ENCODE measurements at places on chromosomes 6 and 20.

DNA sequence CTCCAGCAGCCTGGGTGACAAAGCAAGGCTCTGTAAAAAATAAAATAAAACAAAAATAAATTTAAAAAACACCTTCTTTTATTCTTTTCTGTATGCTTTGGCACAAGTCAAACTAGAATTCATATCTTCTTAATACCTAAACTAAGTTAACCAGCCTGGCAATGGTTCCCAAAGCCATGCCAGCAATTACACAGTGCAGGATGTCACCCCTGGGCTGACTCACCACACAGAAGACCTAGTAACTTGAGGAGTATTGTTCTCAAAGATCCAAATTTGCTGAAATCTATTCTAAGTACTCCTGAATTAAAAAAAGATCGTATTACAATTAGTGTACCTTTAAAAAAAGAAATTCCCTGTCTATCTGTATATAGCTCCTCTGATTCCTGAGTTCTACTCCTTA lies 162.7 kb upstream of the SGK1 start:
- no peak for DNase-seq

DNA sequence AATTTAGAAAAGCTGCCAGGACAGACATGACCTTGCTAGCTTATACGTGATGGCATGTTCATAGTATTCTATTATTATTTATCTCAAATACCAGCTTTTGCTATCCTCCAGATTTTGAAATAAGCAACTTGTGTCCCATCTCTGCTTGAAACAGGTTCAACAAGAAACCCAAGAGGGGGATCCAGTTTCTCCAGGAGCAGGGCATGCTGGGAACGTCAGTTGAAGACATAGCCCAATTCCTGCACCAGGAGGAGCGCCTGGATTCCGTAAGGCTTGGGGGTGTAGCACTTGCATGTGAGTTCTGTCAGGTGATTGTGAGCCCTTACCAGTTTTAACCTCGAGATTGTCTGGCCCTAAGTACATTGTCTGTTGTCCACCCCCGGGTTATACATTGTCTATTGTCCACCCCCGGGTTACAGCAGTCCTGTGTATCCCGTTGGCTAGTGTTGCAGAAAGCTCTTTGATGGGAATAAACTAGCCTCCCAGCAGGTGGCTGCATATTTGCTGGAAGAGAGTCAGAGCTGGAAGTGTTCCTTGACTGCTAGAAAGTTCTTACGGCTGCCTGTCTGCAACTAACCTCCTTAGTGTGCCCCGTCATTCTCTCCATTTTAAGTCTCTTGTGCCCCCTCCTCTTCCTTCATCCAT lies 61.4 kb upstream of the CSE1L start:
- DNase-seq, result no peak

DNA sequence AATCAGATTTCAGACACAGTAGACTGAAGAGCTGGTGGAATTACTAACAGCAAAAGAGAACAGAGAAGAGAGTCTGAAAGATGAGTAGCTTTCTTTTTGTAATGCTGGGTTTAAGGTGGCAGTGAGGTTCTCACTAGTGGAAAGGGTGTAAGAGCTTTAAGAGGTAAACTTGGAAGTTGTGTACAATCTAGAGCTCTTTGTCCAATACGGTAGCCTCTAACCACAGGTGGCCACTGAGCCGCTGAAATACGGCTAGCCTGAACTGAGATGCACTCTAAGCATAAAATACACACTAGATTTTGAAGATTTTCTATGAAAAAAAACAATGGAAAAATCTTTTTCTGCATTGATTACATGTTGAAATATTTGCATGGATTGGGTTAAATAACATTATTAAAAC lies 4.0 kb downstream of the ELOVL2 start:
- no peak for DNase-seq

DNA sequence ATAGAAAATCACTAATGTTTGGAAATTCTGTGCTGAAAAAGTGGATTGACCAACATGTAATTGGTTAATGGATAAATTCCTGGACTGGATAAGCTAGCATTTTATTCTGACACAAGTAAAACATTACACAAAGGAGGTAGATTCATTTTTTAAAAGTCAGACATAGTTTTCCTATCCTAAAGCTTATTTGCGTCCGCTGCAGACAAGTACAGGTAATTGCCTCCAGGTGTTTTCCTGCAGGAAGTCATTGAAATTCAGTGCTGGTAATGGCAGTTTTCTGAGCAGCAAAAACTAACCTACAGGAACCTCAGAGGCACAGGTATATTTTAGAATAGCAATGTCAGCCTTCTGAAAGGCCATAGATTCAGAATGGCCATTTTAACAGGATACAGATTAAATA lies 20.0 kb upstream of the HIVEP1 start:
- DNase-seq, result no peak

GRCh38 chr6:13908955-13909381 lies 15.8 kb upstream of the RNF182 start:
- peak; percentile 79 for DNase-seq

DNA sequence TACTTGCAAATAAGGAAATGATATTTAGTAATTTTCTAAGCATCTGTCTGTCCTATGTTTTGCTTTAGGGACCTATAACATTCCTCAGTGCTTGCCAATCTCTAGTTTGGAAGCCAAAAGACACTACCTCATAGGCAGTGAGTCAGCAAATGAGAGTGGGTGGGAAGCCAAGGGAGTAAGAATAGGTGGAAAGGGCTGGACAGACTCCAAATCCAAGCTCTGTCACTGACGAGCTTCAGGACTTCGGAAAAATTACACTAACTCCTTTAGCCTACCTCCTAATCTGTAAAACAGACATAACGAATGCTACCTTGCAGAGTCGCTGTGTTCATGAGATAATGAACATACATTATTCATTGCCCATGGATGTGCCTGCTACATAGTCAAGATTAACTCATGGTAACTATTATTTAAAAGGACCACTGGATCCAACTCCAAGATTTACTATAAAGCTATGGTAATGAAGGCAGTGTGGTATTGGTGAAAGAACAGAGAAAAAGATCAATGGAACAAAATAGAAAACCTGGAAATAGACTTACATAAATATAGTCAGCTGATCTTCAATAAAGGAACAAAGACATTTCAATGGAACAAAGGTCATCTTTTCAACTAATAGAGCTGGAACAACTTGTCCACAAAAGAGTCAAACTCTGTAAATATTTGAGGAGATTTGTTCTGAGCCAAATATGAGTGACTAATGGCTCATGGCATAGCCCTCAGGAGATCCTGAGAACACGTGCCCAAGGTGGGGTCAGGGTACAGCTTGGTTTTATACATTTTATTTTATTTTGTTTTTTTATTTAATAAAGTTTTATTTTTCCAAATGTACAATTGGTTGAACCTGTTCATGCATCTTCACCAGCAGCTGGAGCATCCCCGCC lies 64.1 kb downstream of the FAM50B start:
- DNase-seq, result no peak

GRCh38 chr20:64223526-64224067 lies 32.0 kb upstream of the PCMTD2 start:
- DNase-seq, result no peak

- no peak for DNase-seq
Observed at GRCh38 chr6:81977486-81977885, 225.0 kb upstream of the TENT5A start.

DNA sequence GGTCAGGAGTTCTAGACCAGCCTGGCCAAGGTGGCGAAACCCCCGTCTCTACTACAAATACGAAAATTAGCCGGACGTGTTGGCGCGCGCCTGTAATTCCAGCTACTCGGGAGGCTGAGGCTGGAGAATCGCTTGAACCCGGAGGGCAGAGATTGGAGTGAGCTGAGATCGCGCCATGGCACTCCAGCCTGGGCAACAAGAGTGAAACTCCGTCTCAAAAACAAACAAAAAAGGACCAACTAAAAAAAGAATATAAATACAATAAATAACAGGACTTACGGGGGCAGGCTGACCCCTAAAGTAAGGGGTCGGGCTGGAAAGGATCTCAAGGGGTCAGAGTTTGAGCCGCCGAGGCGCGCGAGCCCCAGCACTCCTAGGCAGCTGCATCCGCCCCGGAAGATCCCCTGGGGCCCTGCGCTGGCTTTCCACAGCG lies 509 bp upstream of the TPD52L2 start:
- DNase-seq, result no peak

DNA sequence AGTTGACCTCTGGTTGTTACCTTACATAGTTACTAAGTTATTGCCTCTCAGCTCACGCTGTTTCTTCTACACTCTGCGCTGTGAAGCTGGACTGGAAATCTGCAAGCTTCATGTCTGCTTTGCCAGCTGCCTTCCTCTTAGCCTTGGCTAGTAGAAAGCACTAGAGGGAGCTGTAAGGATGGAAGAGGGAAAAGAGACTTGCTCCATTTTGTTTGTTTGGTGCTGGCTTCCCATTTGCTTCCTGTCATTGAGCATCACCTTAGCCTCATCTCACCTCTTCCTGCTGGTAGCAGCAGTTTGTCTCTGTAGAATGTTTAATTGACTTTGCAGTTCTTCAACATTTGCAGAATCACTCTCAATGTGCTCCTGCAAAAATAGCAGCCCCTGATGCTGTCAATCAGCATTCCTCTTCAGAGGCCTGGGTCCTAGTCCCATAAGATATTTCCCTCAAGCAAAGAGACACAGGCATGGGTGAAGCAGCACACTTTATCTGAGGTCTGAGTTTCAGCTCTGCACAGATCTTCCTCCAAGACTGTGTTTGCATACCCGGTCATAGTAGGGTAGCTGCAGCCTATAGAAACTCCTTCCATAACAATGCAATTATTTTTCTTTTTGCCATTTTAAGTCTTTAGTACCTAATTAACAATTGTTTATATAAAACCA lies 302.2 kb upstream of the EPHA7 start:
- no peak for DNase-seq

DNA sequence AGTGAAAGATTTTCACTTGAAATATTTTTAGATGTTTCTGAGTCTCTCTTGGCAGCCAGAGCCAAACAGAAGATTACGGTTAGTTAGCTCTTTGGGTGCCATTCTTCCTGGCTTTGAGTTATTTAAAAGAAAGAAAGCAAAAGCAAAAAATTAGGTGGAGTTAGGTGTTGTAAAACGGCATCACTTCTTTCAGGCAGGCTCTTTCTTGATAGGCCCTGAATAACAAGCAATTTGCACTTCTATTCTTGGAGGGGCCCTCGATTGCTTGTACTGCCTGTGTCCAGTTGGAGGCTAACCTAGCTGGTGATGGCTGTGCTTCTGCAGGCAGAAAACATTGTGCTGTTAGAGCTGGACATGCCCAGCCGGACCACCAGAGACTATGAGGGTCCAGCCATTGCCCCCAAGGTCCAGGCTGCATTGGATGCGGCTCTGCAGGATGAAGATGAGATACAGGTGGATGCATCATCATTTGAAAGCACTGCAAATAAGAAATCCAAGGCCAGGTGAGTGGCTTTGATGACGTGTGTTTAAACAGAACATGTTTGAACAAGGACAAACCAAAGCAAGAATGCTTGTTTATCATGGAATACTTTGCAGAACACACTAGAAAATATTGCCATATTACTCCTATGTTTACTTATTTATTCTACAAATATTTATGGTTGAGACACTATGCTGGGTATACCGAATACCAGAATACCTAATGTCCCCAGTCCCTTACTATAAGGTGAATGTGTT lies 28.1 kb upstream of the ASXL1 start:
- no peak for DNase-seq

DNA sequence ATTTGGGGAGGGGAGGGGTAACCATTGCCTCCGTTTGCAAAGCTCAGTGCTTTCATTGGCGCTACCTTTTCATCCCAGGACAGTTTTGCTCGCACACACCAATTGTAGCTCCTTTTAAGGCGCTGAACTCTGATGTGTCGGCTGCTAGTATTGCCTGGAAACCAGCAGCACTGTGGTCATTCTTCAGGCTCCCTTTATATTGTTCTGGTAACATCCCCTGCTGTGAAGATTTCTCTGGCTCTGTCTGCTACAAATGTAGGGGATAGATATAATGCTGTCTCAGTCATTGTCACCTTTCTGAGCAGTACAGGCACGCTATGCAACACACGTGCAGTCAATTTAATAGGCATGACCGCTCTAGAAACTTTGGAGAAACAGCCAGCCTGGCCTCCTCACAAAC lies 172.9 kb upstream of the SASH1 start:
- no peak for DNase-seq

- no peak for DNase-seq
Observed at GRCh38 chr20:39019805-39020325, 57.7 kb downstream of the DHX35 start.

- DNase-seq, result no peak
Observed at GRCh38 chr6:110295451-110296165, 62.5 kb downstream of the METTL24 start.

DNA sequence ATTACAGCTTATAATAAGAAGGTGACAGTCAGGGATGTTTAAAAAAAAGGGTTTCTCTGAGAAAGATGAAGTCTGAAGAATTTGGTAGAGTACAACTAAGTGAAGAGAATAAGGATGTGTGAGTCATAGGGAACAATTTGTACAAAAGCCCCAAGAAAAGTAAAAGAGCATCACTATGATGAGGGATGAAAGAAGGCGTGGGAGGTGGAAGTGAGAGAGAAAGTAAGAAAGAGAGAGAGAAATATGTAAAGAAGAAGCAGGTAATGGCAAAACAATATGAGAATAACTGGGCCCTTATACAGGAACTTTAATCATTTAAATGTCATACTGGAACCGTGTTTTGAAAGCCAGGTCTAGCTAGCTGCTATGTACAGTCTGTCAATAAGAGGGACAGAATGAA lies 179.4 kb downstream of the ASCC3 start:
- DNase-seq, result no peak

GRCh38 chr20:63976980-63977738 lies 2.3 kb downstream of the SAMD10 start:
- DNase-seq, result no peak

DNA sequence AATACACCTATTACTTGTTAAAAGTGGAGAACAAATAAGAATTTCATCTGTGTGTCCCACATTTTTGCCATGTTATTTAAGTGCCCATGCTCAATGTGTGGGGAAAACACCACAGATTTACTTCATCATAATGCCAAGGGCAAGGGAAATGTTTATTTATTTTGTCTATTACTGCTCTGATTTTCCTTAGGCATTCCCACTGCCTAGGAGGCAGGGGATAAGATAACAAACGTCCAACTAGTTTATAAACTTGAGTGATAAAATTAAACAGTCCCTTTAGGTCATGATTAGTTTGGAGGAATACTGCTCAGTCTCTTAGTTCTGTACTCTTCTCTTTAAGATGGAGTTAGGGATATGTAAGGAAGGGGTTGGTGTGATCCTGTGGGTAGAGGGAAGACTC lies 598.4 kb upstream of the MARCKS start:
- DNase-seq, result no peak

DNA sequence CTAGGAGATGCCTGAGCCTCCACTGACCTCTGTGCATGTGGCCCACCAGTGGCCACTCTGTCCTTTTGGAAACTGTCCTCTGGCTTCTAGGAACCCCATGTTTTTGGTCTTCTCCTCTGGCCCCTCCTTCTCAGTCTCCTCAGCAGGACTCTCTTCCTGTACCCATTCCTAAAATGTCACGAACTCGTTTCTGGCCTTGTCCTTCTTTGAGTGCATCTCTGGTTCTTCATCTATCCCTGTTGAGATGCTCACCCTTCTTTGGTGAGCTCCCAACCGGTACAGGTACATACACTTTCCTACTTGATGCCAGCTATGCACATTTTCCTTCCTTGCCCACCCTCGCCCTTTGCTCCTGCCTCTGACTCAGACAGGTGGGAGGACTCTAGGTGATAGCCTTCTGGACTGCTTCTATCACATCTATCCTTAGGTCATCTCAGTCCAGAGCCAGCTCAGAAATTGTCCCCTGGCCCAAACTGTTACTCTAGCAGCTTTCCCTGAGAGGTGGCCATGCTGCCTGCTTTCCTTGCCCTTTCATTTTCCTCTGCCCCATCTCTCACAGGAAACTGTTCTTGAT lies 14.8 kb upstream of the NNAT start:
- DNase-seq, result no peak
